ENCODE measurements at places on chromosomes 2 and 18.

GRCh38 chr2:161842736-161843433 is 218.7 kb downstream of the SLC4A10 start:
- no peak for DNase-seq

GRCh38 chr18:3139406-3139805 is 80.4 kb downstream of the MYOM1 start:
- DNase-seq: no peak

DNA sequence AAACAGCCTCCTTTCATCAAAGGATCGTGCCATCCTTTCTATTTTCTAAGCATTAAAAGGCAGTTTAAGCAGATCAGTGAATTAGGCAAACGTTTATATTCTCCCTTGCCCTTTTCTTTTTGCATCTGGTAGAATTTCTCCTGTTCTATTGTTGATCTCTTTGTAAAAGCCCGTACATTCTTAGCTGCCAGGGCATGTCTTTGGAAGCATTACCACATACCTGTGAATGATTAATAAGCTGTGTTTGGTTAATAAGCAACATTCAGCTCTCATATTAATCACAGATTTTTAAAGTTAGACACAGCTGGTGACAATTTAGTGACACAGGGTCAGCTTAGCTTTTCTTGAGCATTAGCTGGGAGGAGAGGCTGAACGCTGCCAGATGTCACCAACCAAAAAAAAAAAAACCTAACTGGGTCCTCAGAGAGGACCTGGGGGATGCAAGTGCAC is 33.8 kb upstream of the CYP1B1 start:
- DNase-seq: no peak

- DNase-seq: no peak
Measured at GRCh38 chr2:106270471-106270891, 76.4 kb upstream of the UXS1 start.

GRCh38 chr2:65823511-65823910 is 391.1 kb upstream of the SPRED2 start:
- no peak for DNase-seq

- no peak for DNase-seq
Measured at GRCh38 chr2:170146784-170147183, 31.2 kb upstream of the MYO3B start.

GRCh38 chr2:113230531-113230930 is 48.2 kb downstream of the PAX8 start:
- DNase-seq: no peak

- peak; percentile 58 for DNase-seq
Measured at GRCh38 chr2:26346454-26347053, at the start of gene ADGRF3. Gene ADGRF3, minus strand, starts transcription at chr2:26346789. Its CDS starts 555 bp downstream, at chr2:26346234.

- DNase-seq: no peak
Measured at GRCh38 chr18:5142131-5142530, 54.9 kb downstream of the AKAIN1 start.

DNA sequence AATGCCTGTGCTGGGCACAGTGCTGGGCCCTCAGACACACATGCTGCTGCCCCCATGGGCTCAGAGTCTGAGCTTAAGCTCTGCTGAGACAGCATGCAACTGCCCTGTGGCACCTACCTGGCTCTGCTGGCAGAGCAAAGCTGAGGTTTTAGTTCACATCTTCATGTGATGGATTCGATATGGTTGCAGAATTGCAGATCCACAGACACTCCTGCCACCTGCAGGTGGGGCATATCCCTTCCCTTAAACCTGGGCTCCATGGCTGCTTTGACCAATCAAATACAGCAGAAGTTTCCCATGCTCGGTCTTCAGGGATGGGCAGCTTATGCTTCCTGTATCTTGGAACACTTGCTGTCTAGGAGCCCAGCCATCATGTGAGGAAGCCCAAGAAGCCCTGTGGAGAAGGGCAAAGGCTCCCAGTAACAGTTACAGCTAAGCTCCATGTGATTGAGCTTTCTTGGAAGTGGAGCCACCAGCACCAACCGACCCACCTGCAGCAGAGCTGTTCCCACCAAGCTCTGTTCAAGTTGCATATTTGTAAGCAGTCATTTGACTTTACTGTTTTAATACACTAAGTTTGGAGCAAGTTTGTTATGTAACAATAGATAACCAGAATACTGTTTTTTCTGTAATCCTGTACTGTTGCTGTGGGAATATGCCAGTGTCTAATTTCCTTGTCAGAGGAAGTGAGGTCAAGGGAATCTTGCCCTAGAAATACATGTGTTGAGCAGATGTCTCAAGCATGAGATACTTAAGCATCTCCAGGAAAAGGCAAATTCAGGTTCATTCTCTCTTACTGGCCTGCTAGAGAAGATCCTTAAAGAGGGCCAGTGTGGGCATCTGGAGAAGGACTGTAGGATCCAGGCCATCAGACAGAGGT is 79.3 kb downstream of the SH3RF3 start:
- peak; percentile 25 for DNase-seq

DNA sequence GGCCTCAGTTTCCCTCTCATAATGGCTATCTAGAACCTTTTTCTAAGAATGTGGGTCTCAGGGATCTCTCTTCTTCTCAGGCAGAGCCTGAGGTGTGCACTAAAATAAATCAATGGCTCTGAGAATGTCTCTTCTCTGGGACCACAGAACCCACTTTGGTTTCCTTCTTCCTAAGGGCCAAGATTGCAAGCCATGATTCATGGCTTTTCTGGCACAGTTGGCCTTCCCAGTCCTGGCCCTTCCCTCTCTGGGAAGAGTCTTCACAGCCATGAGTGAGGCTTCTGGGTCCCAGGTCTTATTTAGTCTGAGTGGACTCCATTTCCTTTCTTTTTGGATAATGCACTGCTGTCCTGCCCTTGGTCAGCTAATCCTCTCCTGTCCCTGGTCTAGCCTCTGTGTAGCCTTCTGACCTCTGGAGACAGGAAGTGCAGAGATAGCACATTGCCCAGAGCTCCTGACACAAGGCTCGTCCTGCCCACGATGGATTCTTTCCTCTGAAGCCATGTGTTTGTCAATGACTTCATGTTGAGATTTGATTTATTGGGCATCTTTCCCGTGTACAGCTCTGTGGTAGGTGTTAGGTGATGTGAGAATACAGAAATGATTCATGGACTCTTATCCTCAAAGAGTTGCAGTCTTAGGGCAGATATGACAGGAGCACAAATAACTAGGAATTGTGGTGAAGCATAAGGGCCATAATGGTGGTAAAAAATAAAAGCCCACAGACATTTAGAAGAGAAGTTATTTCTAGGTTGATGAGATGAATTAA is 245.0 kb downstream of the CLIP4 start:
- DNase-seq: no peak

GRCh38 chr2:199339891-199340605 is 117.7 kb downstream of the SATB2 start:
- DNase-seq: no peak

GRCh38 chr2:156892467-156893281 is 364.8 kb upstream of the GALNT5 start:
- DNase-seq: no peak

DNA sequence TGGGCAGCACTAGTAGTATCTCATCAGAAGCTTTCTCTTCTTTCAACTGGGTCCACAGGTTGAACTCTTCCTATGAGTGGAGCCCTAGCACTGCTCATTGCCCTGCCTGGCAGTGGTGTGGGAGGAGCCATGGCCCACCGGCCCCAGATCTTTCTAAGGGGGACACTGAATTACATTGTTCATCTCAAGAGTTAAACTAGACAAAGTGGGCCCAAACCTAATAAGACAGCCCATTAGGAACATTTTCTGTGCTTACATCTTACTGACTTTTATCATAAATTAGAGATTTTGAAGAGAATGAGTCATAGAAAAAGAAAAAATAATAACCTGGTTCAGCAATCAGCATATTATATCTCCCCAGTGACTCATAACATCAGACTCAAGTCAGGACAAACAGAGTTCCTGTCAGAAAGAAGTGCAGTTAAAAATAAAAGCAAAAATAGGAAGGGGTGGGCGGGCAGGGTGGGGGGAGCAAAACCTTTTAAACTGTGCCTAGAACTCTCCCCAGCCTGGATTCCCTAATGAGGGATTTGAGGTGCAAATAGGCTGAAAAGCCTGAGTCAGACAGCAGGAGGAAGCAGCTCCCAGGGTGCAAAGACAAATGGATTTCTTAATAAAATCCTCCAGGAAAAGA is 161.6 kb upstream of the TRIB2 start:
- DNase-seq: no peak

GRCh38 chr18:5625076-5625475 is 81.3 kb upstream of the EPB41L3 start:
- DNase-seq: no peak

GRCh38 chr18:76395609-76396008 is 99.4 kb downstream of the ZNF516 start:
- no peak for DNase-seq

GRCh38 chr2:163751696-163752095 is 15.9 kb upstream of the FIGN start:
- DNase-seq: no peak

- no peak for DNase-seq
Measured at GRCh38 chr2:43424262-43425207, 171.3 kb downstream of the THADA start.

DNA sequence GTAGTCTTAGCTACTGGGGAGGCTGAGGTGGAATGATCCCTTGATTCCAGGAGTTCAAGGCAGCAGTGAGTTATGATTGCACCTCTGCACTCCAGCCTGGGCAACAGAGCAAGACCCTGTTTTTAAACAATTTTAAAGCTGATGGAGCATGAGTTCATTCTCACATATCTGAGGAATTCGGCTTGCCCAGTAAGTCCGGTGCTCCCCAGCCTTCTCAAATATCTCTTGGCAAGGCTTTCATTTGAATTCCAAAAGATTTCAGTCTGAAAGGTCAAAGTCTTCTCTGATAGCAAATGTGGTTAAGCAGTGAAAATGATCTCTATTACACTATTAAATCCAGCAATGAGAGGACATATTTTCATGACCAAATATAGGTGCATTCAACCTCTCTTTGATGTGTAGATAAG is 27.9 kb downstream of the PIEZO2 start:
- no peak for DNase-seq

DNA sequence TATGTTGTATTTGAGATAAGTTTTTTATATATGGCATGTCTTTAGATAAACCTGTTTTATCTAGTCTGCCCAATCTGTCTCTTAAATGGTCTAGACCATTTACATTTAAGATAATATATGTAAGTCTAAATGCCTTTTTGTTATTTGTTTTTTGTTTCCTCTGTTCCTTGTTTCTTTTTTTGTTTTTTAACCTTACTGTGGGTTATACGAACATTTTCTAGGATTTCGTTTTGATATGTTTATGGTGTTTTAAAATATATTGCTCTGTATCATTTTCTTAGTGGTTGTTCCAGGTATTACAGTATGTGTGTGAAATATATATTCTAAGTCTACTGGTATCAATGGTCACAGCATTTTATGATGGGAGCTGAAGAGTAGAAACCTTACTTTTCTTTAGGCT is 13.3 kb downstream of the BCL2L11 start:
- no peak for DNase-seq

- DNase-seq: no peak
Measured at GRCh38 chr2:206718296-206718695, at the start of gene DYTN. Gene DYTN, minus strand, starts transcription at chr2:206718396. Its CDS starts 117 bp downstream, at chr2:206718279.

DNA sequence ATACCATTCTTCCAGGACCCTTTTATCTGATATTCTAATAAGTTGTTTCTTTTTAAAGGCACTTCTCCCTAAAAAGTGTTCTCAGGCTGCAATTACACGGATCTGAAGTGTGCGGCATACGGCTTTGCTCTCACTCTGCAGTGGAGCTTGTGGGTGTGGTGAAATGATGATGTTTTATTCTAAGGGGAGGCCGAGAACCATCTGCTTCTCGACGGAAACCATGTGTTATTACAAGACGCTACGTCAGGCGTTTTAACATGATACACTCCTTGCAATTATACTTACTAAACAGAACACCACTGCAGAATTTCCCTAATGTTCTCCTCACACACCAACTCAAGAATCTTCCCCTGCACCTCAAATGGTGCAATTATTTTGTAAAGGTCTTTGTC is 34.9 kb upstream of the CTDP1 start:
- no peak for DNase-seq

GRCh38 chr18:36809590-36810381 is 19.0 kb downstream of the TPGS2 start:
- DNase-seq: peak; percentile 17

DNA sequence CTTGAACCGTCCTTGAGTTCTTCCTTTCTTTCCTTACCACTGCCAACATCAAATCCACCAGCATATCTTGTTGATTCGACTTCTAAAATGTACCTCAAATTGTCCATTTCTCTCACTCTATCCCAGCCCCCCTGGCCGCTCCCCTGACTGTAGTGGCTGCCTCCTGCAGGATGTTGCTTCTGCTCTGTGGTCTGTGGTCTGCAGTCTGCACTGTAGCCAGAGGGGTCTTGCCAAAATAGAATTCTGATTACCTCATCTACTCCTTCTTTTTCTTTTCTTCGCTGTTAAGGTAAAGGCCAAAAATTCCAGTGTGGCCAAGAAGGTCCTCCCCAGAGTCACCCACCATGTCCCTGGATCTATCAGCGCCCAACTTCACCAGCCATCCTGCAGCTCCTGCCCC is 79.5 kb upstream of the ALPP start:
- no peak for DNase-seq

- DNase-seq: no peak
Measured at GRCh38 chr18:39872651-39873050, 2082.4 kb upstream of the PIK3C3 start.

DNA sequence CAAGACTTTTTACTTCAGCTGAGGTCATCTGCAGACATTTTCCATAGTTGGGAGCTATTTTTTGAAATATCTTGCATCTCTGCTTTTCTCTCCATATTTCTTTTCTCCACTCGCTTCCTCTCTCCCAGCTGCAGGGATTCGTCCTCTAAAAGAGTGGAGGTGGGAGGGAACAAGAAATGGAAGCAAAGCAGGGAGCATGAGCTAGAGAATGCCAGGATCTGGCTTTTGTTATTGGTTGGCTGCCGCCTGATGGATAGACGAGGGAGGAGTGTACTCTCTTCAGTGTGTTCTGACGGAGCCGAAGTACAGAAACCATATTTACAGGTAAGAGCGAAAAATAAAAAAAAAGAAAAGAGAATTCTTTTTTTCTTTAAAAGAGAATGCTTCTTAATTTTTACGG is at the start of gene CSRNP3:
TSS of gene CSRNP3 (plus strand) at position 282 of the 400 bp plus-strand sequence. CDS start 125,368 bp downstream, outside the sequence.
- peak; percentile 60 for DNase-seq

GRCh38 chr2:27018142-27018541 is 14.6 kb upstream of the TMEM214 start:
- no peak for DNase-seq

GRCh38 chr2:42917425-42917927 is 125.1 kb upstream of the HAAO start:
- no peak for DNase-seq

GRCh38 chr2:190881598-190882410 is 1.2 kb downstream of the GLS start:
- peak; percentile 54 for DNase-seq

DNA sequence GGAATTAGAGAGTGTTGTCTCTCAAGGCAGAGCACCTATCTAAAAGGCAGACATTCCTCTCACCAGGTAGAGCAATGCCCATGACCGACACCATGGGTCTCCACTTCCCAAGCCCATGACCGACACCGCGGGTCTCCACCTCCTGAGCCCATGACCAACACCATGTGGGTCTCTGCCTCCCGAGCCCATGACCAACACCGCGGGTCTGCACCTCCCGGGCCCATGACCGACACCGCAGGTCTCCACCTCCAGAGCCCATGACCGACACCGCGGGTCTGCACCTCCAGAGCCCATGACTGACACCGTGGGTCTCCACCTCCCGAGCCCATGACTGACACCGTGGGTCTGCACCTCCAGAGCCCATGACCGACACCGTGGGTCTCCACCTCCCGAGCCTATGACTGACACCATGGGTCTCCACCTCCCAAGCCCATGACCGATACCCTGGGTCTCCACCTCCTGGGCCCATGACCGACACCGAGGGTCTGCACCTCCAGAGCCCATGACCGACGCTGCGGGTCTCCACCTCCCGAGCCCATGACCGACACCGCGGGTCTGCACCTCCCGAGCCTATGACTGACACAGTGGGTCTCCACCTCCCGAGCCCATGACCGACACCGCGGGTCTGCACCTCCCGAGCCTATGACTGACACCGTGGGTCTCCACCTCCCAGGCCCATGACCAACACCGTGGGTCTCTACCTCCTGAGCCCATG is 262.4 kb upstream of the SALL3 start:
- DNase-seq: no peak

Measured in WTC11 (cell line).